ENCODE measurements at places on chromosomes 2 and 18. TPM values are rescaled to one million over a fixed set of nuclear protein-coding genes. Genes with fewer than 3 reads are reported as not detected.

RMDN2 gene
- 37.8 TPM for total RNA-seq

STARD7 gene
- total RNA-seq: 120 TPM

CD8B2 gene
- 0.35 TPM for total RNA-seq

RBKS gene
- not detected for total RNA-seq

LRRC30 gene
- not detected for total RNA-seq

UGT1A7 gene
- 33.9 TPM for total RNA-seq

SNED1 gene
- 6.8 TPM for total RNA-seq

CLEC4F gene
- total RNA-seq: not detected

EIF2AK3 gene
- total RNA-seq: 20.0 TPM

IL36G gene
- total RNA-seq: not detected

CPO gene
- total RNA-seq: 208 TPM

EGR4 gene
- not detected for total RNA-seq

GREB1 gene
- total RNA-seq: 4.1 TPM

SFTPB gene
- not detected for total RNA-seq

ERLEC1 gene
- total RNA-seq: 52.0 TPM

POTEJ gene
- total RNA-seq: 1.7 TPM

METAP1D gene
- 7.9 TPM for total RNA-seq

SPHKAP gene
- total RNA-seq: not detected

HOXD12 gene
- not detected for total RNA-seq

ICA1L gene
- total RNA-seq: 4.0 TPM

FAM161A gene
- total RNA-seq: 1.5 TPM

MYOM1 gene
- 29.7 TPM for total RNA-seq

TRIM43B gene
- total RNA-seq: not detected

SLC4A5 gene
- total RNA-seq: 1.8 TPM

TGFA gene
- total RNA-seq: 2.5 TPM
